ENCODE measurements at places on chromosomes 11 and 22. TPM values are rescaled to one million over a fixed set of nuclear protein-coding genes. Genes with fewer than 3 reads are reported as not detected.

MMP8 gene
- 1.4 TPM for total RNA-seq

ACTN3 gene
- total RNA-seq, result not detected

- DNase-seq, result no peak
Observed at GRCh38 chr11:44145011-44145775, 49.7 kb downstream of the EXT2 start.

APOL4 gene
- 5.4 TPM for total RNA-seq

LRRC10B gene
- 7.3 TPM for total RNA-seq

DNA sequence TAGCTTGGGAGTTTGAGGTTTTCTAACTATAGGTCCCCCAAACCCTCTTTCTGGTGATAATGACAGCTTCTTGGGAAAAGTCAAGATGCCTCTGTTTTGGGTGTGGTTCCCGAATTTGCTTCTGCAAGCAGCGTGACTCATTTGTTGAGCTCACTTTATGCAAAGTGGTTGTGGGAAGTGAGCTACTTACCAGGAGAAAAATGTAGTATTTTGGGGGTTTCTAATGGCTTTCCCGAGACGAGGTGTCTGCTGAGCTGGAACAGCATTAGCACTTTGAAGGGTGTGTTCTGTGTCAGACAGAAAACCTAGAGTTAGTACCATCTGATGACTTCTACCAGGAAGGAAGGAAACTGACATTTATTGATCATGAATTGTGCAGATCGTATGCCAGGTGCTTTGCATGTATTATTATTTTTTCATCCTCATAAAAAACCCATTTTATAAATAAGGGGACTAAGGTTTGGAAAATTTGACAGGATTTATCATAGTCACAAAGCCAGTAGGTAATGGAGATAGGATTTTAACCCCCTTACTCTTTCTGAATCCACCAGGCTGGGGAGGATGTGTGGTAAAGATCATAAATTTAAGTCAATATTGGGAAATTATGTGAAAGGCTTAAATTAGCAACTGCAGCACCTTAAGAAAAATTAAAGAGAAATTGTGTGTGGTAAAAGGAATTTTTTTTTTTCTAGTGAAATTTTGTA, 108.8 kb upstream of the CD44 start:
- peak; percentile 42 for DNase-seq

CCDC89 gene
- total RNA-seq, result 0.46 TPM

DNA sequence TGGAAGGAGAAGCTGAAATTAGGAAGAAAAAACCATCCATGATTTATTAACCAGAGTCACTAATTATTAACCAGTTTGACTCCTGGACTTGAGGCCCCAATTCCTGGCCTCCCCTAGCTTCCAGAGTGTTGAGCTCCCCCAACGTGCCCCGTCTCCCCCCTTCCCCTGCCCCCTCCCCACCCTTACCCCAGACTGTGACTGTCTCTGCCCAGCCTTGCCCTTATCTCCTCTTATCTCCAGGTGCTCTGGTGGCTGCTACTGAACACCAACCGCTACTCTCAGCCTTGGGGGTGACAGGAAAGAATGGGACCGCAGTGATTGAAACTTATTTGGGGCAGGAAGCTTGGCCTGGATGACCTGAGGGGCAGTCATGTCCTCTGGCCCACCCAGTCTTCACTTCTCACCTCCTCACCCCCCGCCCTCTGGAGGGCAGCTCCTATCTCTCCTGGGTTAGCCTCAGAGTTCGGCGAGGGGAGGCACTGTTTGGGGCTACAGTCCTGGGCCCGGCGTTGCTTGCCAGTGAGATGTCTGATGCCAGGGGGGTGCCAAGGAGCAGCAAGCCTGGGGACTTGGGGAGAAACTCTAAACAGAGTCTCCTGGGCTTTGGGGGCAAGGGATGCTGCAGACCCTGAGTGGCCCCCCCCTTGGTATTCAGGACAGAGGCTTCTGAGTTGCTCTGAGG, 15.5 kb downstream of the NECTIN1 start:
- DNase-seq, result no peak

- DNase-seq, result no peak
Observed at GRCh38 chr22:30008401-30008800, 71.9 kb upstream of the HORMAD2 start.

GRCh38 chr11:128662076-128662475, 31.8 kb upstream of the FLI1 start:
- DNase-seq, result no peak

DNA sequence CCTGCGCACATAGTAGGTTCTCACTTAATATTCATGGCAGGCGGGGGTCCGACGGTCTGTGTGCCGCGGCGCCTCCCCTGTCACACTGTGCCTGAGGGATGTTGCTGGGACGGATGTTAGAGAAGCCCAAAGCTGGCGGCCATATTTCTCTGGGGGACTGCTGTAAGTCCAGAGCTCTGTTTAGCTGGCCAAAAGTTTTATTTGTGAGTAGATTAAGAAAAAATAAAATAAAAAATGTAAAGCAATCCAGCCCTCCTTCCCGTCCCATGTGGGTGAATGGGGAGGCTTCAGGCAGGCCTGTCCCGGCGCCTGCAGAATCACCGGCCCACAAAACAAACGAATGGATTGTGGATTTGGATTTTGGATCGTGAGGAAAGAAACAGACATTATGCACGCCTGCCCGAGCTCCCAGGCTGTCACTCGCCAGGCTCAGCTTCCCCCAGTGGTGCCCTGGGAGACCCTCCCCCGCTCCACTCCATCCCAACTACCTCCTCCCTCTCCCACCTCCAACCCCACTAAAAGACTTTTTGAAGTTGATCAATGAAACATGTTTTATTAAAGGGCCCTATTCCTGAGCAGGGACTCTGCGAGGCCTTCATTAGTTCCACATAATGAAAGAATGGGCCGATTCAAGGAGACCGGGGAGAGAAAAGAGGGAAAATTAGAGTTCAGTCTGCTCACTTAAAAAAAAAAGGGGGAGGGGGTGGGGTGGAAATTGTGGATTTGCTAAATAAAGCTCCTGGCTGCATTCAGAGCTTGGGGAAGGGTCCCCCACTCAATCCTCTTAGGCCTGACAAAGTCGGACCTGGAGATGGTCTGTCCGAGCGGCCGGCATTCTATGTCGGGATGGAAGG, 20.4 kb upstream of the SCUBE1 start:
- peak; percentile 49 for DNase-seq

GRCh38 chr22:32744176-32744959, 57.1 kb upstream of the TIMP3 start:
- DNase-seq, result no peak

GRCh38 chr22:38674888-38675287, 6.9 kb upstream of the TOMM22 start:
- no peak for DNase-seq

RASL10A gene
- 33.5 TPM for total RNA-seq

GRCh38 chr22:25027043-25027906, 74.8 kb downstream of the KIAA1671 start:
- DNase-seq, result no peak

YAP1 gene
- total RNA-seq, result 201 TPM

DNA sequence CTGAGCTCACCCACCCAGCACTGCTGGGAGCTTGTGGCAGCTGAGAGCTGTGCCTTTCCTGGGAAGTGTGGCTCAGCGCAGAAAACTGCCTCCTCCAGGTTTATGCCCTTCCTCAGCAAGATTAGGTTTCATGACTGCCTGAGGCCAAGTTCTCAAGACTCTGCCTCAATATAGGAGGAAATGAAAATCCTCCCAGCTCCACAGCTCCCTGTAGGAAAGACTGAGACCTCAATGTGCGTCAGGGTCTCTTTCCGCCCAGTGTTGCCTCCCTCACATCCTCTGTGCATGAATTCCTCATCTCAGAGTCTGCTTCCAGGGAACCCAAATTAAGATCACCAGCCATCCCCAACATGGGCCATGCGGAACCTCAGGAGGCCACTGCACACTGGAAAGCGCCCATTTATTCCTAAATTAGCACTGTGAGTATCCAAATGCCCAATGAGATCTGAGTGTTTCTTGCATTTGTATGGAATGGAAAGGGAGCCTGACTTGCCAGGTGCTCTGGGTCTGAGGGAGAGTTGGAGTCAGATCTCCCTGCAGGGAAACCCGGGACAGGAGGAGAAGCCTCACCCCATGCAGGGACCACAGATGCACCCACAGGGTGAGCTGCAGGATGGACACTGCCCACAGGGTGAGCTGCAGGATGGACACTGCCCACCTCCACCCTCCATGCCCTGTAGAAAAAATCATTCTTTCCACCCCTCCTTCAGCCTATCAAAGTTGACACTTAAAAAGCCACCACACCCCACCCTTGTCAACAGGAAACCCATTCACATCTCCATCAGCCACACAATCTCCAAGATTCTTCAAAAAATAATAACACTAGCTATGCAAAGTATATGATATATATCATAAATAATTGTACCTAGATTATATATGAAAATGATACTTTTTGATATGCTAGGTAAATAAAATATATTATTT, 97.4 kb upstream of the IGLL5 start:
- DNase-seq, result no peak

DNA sequence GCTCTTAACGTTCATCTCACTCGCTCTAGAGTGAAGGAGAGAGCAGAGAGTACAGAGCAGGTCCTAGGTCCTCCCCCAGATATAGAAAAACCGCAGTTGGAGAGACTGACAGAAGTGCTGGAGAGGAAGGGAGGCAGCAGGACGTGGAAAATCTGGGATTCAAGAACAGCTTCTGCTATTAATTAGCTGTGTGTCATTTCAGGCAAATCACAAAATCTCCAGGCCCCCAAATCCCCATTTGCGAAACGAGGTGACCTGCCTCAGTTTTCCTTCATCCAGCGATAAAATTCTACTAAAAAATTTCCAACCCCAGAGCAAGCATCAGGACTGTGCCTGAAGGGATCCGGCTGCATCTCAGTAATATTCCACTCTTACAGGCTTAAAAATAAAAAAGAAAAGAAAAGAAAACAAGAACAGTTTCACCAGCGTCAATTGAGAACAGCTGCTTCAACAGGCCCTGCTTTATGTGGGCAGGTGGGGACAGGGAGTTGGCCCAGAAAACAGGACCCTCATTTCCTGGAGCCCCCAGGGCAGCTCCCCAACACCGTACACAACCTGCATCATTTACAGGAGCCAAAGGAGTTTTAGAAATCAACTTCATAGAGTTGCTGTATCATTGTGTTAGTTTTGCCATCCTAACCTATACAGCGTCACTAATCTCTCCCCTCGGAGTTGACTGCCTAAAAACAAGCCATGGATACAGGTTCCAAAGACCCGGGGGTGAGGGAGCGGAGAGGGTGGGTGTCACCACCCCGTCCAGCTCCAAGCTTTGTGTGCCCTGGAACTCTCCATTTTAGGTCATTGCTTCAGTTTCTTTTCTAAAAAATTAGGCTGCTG, 2.3 kb upstream of the MALAT1 start:
- DNase-seq, result no peak

DNA sequence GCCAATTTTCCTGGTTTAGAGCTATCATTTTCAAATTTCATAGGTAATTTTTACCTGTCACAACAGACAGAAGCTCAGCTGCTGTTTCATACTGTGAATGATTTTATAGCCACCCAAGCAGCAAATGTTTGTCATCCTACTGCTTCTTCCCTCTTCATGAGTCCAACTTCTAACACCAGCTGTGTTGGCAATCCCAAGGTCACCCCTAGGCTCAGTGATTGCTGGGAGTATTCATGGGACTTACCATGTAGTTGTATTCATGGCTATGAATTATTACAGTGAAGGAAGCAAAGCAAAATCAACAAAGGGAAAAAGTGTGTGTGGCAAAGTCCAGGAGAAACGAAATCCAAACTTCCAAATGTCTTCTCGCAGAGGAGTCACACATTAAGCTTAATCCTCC, 28.5 kb downstream of the CUL5 start:
- no peak for DNase-seq

NEFH gene
- not detected for total RNA-seq

DNA sequence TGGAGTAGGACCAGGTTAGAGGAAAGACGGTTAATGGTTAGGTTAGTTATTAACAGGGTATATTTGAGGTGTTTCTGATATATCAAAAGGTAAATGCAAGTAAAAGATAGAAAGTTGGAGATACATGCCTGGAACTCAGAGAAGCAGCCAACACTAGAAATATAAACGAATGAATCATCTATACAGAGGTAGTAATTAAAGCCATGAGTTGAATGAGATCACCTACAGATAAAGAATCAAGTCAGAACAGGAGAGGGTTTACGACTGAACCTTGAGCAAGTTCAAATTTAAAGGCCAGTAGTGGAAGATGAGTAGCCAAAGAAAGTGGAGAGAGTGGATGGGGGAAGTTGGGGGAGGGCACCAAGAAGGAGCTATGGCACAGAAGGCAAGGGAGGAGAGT, 73.9 kb downstream of the SPON1 start:
- DNase-seq, result no peak

DNA sequence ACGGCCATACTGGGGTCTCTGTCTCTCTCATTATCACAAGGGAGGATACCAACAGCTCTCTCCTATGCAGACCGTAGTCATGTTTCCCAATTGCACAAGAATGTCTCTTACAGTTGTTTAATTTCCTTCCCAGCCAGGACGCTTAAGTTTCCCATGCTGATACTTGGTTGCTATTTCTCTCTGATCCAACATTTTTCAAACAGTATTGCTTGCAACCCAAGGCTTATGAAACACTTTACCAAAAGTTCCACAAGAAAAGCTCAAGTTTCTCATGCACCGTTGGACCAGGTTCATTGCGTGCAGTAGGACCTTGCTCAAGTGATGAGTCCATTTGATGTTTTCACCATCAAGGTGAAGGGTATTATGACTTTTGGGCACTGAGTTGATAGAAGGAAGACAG, 46.6 kb downstream of the GGTLC2 start:
- DNase-seq, result no peak

GRCh38 chr22:40721266-40721665, 42.0 kb downstream of the MCHR1 start:
- no peak for DNase-seq

- DNase-seq, result no peak
Observed at GRCh38 chr22:40364431-40364830, 6.0 kb upstream of the SGSM3 start.

MAPK11 gene
- total RNA-seq, result 9.1 TPM

GRCh38 chr11:35717520-35717919, 54.9 kb downstream of the TRIM44 start:
- no peak for DNase-seq

TMEM191C gene
- 2.9 TPM for total RNA-seq

DNA sequence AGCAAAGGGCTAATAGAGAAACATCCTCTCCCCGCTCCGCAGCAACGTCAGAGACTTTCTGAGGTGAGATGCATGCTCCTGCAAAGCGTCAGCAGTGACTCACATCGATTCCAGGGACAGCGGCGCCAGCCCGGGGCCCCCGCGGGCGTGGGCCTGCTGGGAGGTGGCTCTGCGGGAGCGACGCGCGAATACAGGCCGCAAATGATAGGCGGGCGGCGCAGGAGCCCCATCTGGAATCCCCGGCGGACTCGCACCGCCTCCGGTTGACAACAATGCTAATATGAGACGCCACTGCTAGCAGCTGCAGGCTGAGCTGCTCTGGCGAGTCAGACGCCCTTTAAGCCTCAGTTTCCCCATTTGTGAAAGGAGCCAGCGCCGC, 557 bp downstream of the RANGAP1 start:
- DNase-seq, result peak; percentile 90

TUB gene
- total RNA-seq, result 2.6 TPM

All from upper lobe of left lung (tissue), 6 donors.